ENCODE measurements at places on chromosomes 2 and 18. TPM values are rescaled to one million over a fixed set of nuclear protein-coding genes. Genes with fewer than 3 reads are reported as not detected.
A peak's percentile ranks its signal among the peaks of the same experiment; 100 is the strongest.

DNA sequence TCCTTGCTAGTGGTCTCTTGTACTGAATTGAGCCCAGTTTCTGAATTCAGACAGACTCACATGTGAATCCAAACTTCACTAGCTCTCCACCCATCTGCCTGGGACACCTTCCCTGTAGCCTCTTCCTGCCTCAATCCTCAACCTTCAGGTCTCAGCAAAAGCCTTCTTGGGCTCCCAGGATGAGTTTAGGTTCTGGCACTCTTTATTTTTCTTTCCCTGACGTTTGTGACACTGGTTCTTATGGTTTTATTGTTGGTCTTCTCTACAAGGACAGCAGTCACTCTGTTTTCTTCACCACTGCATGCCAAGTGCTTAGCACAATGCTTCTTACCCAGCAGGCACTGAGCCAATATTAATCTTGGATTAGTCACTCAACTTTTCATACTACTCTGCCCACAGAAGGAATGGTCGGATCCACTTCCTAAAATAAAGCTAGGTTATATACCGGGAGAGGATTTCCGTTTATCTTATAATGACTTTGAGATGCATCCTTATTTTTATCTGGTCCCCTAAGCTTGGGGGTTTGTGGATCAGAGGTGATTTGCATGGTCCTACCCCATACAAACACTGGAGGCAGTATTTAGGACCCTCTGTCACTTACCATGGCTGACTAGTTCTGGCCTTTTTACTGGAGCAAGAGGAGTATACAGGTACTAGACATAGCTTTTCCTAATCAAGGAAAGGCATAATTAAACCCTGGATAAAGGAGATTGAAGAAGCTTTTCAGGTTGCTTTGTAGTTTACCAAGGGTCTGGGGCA, 186.3 kb downstream of the MYCN start:
- no peak for DNase-seq

GRCh38 chr2:141496810-141497209, 634.0 kb downstream of the LRP1B start:
- DNase-seq = no peak

SERPINB3 gene
- total RNA-seq = not detected

INHBB gene
- 2.4 TPM for total RNA-seq

DNA sequence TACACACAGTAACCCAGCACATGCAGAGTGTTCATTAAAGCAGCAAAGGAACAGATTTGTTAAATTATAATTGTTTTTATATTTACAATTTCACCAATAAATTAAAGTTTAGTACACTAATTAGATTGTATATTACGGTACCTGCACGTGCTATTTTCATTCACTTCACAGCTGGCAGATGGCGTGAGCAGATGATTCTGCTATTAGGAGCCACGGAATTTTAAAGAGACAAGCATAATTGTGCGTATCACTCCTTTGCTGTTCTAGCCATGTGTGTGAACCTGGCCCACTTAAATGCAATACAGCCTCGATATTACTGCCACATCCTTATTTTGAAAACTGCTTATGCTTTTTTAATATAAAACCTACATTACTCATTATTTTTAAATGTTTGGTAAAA, 332.8 kb upstream of the SOX11 start:
- DNase-seq = no peak

C2orf66 gene
- 1.1 TPM for total RNA-seq

IL1B gene
- 8.9 TPM for total RNA-seq

DNA sequence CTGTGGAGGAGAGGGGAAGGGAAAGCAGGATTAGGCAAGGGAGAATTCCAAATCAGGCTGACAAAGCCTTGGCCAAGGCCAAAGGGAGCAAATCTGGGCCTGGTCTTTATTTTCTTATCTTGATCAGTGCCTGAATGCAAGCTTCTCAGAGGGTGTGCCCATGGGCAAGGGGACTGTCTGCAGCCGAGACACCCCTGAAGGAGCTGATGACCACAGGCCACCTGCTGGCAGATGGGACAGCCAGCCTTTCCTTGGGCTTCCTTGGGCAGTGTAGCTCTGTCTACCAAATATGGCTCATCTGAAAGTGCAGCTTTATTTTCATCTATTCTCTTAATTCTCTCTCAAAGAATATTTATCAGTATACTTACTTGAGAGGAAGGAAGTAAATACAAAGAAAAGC, 117.0 kb downstream of the PKP4 start:
- DNase-seq = no peak

CHRNG gene
- not detected for total RNA-seq

MATN3 gene
- 3.6 TPM for total RNA-seq

DNA sequence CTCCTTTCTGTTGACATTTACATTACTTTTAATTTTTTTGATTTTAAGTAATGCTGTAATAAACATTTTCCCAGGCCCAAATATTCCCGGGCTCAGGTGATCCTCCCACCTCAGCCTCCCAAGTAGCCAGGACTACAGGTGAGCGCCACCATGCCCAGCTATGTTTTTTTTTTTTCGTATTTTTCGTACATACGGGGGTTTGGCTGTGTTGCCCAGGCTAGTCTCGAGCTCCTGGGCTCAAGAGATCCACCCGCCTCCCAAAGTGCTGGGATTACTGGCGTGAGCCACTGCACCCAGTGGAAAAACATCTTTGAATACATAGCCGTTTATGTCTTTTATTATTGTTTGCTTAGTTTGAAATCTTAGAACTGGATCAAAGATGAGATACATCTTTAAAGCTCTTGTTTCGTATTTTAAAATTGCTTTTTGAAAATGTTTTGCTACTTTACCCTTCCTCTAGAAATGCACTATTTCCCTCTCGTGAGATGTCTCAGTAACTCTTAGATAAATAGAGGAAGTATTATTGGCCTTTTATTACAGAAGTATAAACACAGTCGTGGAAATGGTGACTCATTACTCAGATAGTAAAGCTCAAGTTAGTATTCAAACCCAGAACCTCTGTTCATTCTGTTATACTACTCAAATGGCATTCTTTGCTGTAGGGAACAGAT, 2.4 kb downstream of the SMCHD1 start:
- DNase-seq = no peak

GRCh38 chr2:58764338-58765104, 523.4 kb upstream of the FANCL start:
- no peak for DNase-seq

DPY30 gene
- 68.7 TPM for total RNA-seq

DNA sequence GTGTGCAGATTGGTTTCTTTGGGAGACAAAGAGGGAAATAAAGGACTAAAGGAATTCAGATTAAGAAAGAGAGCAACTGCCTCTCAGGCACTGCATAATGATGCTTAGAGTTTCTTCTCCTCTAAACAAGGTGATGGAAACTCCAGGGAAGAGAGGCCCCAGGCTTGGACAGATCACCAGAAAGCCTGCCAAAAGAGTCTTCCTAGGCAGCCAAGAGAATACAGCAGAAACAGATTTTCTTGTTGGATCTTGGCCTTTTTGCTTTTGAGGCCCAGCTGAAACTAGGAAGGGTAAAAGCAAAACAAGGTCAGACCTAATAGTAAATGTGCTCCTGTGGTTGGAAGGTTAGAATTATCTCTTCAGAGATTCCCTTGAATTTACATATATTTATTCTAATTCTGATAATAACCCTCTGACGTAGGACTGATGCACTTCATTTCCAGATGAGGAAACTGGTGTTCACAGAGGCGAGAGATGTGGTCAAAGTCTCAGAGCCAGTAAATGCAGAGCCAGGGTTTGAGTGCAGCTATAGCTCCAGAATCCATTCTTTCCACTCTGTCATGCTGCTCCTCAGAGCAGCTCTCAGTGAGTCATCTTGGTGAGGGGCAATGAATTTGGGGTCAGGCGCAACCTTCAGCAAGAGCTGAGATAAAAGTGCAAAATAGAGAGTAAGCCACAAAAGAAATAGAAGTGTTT, 142.3 kb upstream of the FBXO11 start:
- DNase-seq = no peak

DNA sequence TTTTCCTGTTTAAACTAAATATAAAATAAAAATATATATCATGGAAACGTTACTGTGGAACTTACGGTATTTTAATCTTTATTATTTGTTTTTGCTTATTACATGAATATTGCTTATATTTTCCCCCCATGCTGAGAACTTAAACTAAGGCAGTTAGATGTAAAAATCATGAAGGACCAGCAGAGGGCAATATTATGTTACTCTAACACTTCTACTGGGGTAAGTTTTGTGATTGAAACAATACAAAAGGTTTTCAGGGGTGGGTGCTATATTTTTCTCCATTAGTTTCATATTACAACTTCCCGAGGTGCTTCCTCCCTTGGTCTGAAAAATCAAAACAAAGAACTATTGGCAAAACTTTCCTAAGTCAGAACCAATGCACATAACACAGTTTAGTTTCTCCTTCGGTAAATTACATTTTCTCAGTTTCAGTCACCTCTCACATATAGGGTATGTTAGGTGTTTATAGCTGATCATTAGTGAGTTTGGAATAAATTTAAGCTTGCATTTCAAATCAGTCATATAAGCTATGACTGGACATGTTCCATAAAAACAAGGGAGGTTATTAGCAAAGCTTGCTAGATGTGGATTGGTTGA, 54.8 kb downstream of the ZNF407 start:
- no peak for DNase-seq

- no peak for DNase-seq
These were observed 603.7 kb downstream of the ARHGAP15 start for GRCh38 chr2:143732871-143733270.

DNA sequence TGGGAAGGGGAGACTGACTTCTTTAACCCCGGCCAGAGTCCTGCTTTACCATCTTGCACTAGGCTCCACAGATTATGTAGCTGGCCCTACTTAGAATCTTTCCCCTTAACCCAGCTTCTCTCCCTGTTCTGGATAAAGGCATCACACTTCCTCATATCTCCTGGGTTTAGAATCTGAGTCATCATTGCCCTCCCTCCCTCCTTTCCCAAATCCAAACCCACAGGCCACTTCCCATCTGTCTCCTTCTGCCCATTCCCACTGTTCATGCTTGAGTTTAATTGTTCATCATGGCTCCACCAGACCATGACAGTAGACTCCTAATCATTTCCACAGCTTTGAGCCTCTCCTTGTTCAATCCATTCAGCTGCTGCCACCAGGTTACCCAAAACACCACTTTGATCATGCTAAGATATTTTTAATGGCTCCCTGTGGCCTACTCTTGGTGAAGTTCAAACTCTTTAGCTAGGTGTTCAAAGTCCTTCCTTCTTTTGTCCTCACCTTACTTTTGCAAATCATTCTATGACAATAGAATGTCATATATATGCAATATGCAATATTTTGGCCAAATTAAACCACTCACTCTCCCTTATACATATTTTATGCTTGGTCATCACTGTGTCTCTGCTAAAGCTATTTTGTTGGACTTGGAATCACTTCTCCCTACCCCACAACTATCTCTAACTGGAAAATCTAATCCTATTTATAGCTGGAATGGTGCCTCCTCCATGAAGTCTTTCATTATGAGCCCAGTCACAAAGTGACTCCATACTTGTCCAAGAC, 5.5 kb downstream of the PDE11A start:
- DNase-seq = no peak

GRCh38 chr18:74478316-74478715, 17.8 kb upstream of the CNDP2 start:
- no peak for DNase-seq

GRCh38 chr18:36130883-36131653, 1.4 kb downstream of the ELP2 start:
- DNase-seq = no peak

DNA sequence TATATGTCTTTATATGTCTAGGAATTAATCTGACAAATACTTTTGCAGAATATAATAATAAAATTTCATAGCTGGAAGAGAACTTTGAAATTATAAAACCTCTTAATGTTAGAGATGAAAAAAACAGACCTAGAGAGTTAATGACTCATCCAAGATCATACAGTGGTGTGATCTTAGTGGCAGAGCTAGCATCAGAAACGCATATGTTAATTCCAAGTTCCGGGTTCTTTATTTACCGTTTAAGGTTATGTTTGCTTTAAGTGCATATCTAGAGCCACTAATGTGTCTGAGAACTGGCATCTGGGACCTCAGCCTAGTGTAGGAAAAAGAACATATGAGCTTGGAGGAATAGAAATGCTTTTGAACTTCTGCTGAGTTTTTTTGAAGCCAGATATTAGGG, 24.3 kb downstream of the CERS6 start:
- DNase-seq = no peak

- DNase-seq = no peak
These were observed 6.9 kb downstream of the TWIST2 start for GRCh38 chr2:238854699-238855229.

DNA sequence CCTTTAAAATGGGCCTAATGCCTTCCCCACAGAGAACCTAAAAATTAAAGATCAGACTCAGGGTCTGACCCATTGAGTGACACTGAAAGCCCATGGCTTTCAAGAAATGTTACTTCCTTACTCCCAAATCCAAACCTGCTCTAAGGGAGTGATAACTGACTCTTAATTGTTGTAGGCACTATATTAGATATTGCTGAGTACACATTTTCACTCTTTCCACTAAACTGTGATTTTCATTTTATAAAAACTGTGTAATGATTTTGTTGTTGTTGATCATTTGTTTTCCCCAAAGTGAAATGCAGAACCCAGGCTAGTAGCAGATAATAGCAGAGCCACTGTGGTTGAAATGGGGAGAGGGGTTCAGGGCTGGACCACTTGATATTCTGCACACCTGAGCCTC, 87.1 kb downstream of the LRRTM1 start:
- no peak for DNase-seq

GRCh38 chr2:177852389-177852788, 220.2 kb downstream of the PDE11A start:
- no peak for DNase-seq

USP40 gene
- total RNA-seq = 24.8 TPM

GRCh38 chr2:98378901-98379300, 32.6 kb downstream of the CNGA3 start:
- no peak for DNase-seq

- no peak for DNase-seq
These were observed 219.0 kb downstream of the ACTR3 start for GRCh38 chr2:114108824-114109416.

- DNase-seq = peak; percentile 56
These were observed 87.3 kb downstream of the BABAM2 start for GRCh38 chr2:27977731-27978312.

PPIL3 gene
- 29.0 TPM for total RNA-seq

TFPI gene
- 182 TPM for total RNA-seq

GRCh38 chr2:148965623-148966437, 72.7 kb upstream of the LYPD6B start:
- no peak for DNase-seq

GRCh38 chr2:202411097-202411496, 35.0 kb downstream of the BMPR2 start:
- DNase-seq = no peak

DNA sequence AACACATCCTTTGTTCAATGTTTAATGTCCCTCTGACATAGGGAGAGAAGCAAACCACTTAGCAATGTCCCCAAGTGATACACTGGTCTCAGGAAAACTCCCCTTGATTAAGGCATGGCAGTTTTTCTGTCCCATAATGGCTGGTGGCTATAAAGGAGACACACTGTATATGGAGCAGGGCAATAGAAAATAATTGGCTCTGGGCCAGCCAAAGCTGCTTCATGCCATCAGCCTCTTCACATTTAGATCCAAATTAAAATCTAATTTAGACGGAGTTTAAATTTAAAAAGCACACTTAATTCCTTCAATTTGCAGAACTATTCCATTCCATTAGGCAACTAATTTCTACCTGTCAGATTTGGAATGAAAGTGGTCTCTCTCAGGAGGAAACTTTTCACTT, 638.1 kb downstream of the DSC3 start:
- DNase-seq = no peak

GRCh38 chr18:59911600-59911999, 11.8 kb downstream of the PMAIP1 start:
- DNase-seq = no peak

- DNase-seq = no peak
These were observed 415.5 kb downstream of the MEIS1 start for GRCh38 chr2:66850376-66850775.

- no peak for DNase-seq
These were observed 62.8 kb downstream of the SMIM21 start for GRCh38 chr18:75364512-75365253.

GPAT2 gene
- total RNA-seq = 5.7 TPM

NOTO gene
- total RNA-seq = not detected

All from glomerular endothelial cell (primary cell).